ENCODE measurements at places on chromosomes 3 and 15.

- H3K36me3 ChIP-seq = no peaks in the 10 kb centered on the region
- peaks cover 14% of the 10 kb centered on the region for H3K4me1 ChIP-seq
- H3K27ac ChIP-seq = no peak overlapping the region
- H3K4me3 ChIP-seq = no peak overlapping the region
- no peaks in the 10 kb centered on the region for H3K27me3 ChIP-seq
- no peak for DNase-seq
These were observed 2.1 kb downstream of the SLC41A3 start for GRCh38 chr3:126081618-126082361.

- no peak overlapping the region for H3K4me3 ChIP-seq
- no peak overlapping the region for H3K27ac ChIP-seq
- DNase-seq = no peak
- H3K27me3 ChIP-seq = peaks cover 5% of the 10 kb centered on the region
These were observed 52.8 kb upstream of the SLC9A9 start for GRCh38 chr3:143901105-143901504.

DNA sequence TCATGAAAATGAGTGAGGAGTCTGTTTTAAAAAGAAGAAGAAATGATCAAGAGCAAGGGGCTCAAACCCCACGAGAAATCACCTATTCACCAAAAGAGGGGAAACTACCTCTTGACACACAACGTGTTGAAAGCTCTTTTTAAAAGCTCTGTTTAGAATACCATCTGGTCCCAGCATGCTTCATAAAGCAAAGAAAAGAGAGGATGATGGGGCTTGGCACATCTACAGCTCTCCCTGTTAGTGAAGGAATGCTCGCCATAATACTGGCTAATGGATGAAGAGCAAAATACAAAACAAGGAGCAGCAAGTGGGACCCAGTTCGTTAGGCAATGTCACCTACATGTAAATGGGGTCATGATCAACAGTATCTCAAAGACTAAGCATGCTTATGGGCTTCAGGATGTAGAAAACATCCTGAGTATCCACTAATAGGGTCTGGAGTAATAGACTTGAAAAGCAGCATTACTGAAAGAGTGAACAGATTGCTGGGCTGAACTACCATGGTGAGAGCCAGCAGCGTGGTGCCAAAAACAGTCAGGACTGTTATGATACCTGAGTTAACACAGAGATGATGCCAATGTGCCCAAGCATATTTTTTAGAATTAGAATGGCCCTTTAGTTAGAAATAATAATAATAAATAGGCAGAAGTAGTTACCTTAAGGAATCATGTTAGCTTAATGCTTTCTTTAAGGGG is 159.7 kb upstream of the POU1F1 start:
- no peak overlapping the region for H3K4me3 ChIP-seq
- H3K27me3 ChIP-seq = no peaks in the 10 kb centered on the region
- H3K36me3 ChIP-seq = no peaks in the 10 kb centered on the region
- no peak overlapping the region for H3K27ac ChIP-seq

DNA sequence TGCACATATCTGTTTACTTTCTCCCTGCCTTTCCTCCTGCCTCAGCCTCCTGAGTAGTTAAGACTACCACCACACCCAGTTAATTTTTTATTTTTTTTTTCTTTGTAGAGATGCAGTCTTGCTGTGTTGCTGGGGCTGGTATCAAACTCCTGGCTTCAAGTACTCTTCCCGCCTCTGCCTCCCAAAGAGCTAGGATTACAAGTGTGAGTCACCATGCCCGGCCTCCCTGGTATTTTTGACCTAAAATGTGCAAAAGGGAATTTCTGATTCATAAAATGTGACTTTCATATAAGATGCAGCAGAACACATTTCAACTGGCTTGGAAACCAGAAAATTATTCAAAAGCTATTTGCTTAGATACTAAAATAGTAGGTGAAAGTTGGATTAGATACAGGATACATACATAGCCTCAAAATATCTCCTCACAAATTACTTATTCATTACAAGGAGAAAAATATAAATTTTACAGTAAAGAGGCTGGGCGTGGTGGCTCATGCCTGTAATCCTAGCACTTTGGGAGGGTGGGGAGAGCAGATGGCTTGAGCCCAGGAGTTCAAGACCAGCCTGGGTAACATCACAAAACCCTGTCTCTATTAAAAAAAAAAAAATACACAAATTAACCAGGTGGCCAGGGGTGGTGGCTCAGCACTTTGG is 32.0 kb downstream of the MAP4 start:
- DNase-seq = no peak
- H3K4me3 ChIP-seq = no peak overlapping the region
- peaks cover 3% of the 10 kb centered on the region for H3K36me3 ChIP-seq
- H3K27ac ChIP-seq = no peak overlapping the region
- H3K4me1 ChIP-seq = peaks cover 4% of the 10 kb centered on the region

DNA sequence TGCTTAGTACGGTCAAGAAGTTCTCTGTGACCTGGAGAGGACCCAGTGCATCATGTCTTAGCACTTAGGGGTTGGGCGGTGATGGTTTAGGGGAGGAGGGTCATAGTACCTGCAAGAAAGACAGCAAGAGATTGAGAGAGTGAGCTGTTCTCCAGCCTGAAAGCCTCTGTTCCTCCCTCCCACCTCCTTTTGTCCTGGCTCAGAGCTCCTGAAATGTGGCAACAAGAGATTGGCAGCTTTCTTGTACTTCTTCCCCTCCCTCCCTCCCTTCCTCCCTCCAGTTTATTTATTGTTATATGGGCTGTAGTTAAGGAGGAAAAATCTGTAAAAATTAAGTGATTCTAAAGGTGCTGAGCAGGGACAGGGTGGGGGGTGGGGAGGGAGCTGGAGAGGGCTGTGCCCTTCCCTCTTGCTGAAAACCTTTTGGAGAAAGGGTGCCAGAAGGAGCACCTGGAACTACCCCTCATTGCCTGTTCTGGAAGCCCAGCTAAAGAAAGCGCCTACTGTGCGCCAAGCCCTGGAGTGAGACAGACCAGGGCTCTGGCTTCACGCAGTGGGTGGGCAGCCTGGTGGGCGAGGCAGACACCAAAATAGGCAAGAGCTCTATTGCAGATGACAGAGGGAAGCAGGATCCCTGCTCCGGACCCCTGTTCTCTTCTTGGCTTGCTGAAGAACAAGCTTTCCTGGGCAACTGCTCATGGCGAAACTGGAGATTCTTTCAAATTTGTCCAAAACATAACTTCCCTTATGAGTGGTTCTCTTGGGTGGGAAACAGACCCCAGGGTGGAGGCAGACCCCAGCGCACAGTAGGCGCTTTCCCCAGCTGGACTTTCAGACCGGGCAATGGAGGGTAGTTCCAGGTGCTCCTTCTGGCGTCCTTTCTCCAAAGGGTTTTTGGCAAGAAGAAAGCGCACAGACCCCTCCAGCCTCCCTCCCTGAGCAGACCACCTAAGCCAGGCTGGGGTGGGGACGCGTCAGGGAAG is 35.6 kb downstream of the LINGO1 start:
- H3K36me3 ChIP-seq = no peaks in the 10 kb centered on the region
- DNase-seq = no peak
- no peaks in the 10 kb centered on the region for H3K4me1 ChIP-seq
- H3K27ac ChIP-seq = no peak overlapping the region
- no peaks in the 10 kb centered on the region for H3K27me3 ChIP-seq

GRCh38 chr3:64619216-64619615 is 68.6 kb downstream of the ADAMTS9 start:
- H3K27me3 ChIP-seq = no peaks in the 10 kb centered on the region
- no peaks in the 10 kb centered on the region for H3K36me3 ChIP-seq
- H3K27ac ChIP-seq = no peak overlapping the region
- no peak for DNase-seq
- no peaks in the 10 kb centered on the region for H3K4me1 ChIP-seq

- peak overlapping the region; percentile 86 for H3K27ac ChIP-seq
- DNase-seq = no peak
- H3K36me3 ChIP-seq = peaks cover 22% of the 10 kb centered on the region
- peak overlapping the region; percentile 61 for H3K4me3 ChIP-seq
These were observed 52.4 kb downstream of the TBL1XR1 start for GRCh38 chr3:177144922-177145321.

DNA sequence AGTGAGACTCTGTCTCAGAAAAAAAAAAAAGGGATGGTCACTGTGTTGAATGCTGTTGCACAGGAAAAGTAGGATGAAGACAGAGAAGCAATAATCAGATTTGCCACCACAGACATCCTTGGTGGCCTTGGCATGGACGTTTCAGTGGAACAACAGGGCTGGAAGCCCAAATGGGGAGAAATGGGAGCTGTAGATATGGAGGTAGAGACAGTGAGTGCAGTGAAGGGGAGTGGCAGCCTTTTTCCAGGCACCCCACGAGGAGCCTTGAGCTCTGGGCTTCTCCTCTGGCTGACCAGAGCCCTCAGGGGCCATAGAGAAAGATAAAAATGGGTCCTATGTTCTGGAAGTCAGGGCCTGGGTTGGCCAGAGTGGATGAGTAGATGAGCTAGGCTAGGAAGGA is 12.3 kb upstream of the DOCK3 start:
- H3K27me3 ChIP-seq = no peaks in the 10 kb centered on the region
- DNase-seq = no peak
- no peaks in the 10 kb centered on the region for H3K36me3 ChIP-seq
- H3K27ac ChIP-seq = no peak overlapping the region
- peaks cover 19% of the 10 kb centered on the region for H3K4me1 ChIP-seq

GRCh38 chr15:74432968-74433591 is 678 bp downstream of the SEMA7A start:
- DNase-seq = no peak
- H3K36me3 ChIP-seq = peaks cover 28% of the 10 kb centered on the region
- H3K4me3 ChIP-seq = peak overlapping the region; percentile 91
- H3K27me3 ChIP-seq = no peaks in the 10 kb centered on the region
- H3K27ac ChIP-seq = no peak overlapping the region
- H3K4me1 ChIP-seq = peaks cover 66% of the 10 kb centered on the region

GRCh38 chr3:138818185-138818860 is 16.4 kb downstream of the PIK3CB start:
- peaks cover 13% of the 10 kb centered on the region for H3K36me3 ChIP-seq
- H3K4me1 ChIP-seq = peaks cover 18% of the 10 kb centered on the region
- no peak overlapping the region for H3K4me3 ChIP-seq
- H3K27ac ChIP-seq = no peak overlapping the region

DNA sequence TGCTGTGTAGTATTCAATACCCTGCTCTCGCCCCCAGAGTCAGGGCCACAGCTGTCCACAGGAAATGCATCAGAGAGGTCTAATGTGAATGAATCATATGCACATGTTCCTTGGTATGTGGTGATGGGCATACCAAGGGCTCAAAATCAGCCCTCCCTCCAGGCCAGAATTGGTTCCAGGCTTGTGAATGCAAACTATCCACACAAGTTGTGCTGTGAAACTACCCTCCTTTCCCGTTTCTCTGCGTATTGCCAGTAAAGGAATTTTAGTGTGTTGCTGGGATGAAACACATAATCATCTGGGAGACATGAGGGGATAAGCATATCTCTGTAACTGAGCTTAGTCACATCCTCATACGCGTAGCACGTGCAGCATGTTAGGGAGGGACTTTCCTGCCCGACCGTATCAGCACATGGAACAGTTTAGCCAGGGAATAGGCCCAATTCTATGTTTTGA is 9.2 kb upstream of the MME start:
- no peak overlapping the region for H3K4me3 ChIP-seq
- no peak overlapping the region for H3K27ac ChIP-seq
- no peaks in the 10 kb centered on the region for H3K36me3 ChIP-seq
- no peaks in the 10 kb centered on the region for H3K27me3 ChIP-seq
- no peaks in the 10 kb centered on the region for H3K4me1 ChIP-seq

GRCh38 chr15:85318048-85318731 is 62.2 kb upstream of the AKAP13 start:
- H3K4me1 ChIP-seq = peaks cover 66% of the 10 kb centered on the region
- H3K4me3 ChIP-seq = peak overlapping the region; percentile 41
- peak; percentile 55 for DNase-seq
- peaks cover 17% of the 10 kb centered on the region for H3K36me3 ChIP-seq
- H3K27me3 ChIP-seq = no peaks in the 10 kb centered on the region

- no peaks in the 10 kb centered on the region for H3K36me3 ChIP-seq
- DNase-seq = no peak
- H3K27ac ChIP-seq = no peak overlapping the region
- H3K27me3 ChIP-seq = no peaks in the 10 kb centered on the region
- H3K4me3 ChIP-seq = no peak overlapping the region
These were observed 35.9 kb upstream of the GOLGA6L9 start for GRCh38 chr15:82393671-82394070.

GRCh38 chr3:113698956-113699355 is 2.5 kb upstream of the USF3 start:
- no peaks in the 10 kb centered on the region for H3K27me3 ChIP-seq
- H3K4me3 ChIP-seq = peak overlapping the region; percentile 78
- DNase-seq = no peak
- H3K27ac ChIP-seq = no peak overlapping the region
- peaks cover 13% of the 10 kb centered on the region for H3K4me1 ChIP-seq
- H3K36me3 ChIP-seq = peaks cover 2% of the 10 kb centered on the region

DNA sequence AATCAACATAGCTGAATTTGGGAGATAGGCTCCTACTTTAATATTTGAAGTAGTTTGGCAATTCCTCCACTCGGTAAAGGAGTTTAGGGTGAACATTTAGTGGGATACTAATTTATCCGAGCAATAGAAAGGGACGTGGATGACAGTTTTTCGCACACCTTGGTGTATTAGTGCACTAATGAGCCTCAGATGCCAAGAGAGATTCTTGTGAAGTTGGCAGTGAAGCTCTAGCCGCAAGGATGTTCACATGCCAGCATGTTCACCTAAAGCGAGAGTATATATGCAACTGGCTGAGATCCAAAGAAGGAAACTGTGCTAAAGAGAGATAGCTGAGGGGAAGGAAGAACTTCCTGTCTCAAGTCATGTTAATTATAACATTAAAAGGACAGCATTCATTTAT is 58.5 kb downstream of the TGFBR2 start:
- no peak for DNase-seq
- no peaks in the 10 kb centered on the region for H3K27me3 ChIP-seq
- H3K4me1 ChIP-seq = peaks cover 83% of the 10 kb centered on the region
- H3K4me3 ChIP-seq = peak overlapping the region; percentile 40

GRCh38 chr3:86239946-86240345 is 751.0 kb downstream of the VGLL3 start:
- no peaks in the 10 kb centered on the region for H3K36me3 ChIP-seq
- no peak overlapping the region for H3K4me3 ChIP-seq
- H3K27me3 ChIP-seq = no peaks in the 10 kb centered on the region
- no peaks in the 10 kb centered on the region for H3K4me1 ChIP-seq
- DNase-seq = no peak

DNA sequence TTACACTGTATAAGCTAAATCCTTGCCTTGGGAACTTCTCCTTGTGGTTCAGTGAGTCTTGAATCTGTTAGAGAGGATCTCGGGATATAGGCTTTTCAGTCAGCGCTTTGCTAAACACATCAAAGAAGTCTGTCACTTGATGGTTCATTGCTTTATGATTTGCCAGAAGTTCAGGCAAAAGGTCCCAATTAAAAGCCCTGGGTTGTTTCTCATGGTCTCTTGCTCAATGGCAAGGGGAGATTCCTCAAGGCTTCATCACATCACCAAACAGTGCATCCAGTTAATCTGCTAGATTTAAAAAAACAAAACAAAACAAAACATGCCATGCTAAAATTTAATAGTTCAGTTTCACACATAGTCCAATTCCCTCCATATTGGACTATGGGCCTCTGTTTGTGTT is 114.8 kb downstream of the FILIP1L start:
- peaks cover 30% of the 10 kb centered on the region for H3K36me3 ChIP-seq
- no peak overlapping the region for H3K27ac ChIP-seq
- no peaks in the 10 kb centered on the region for H3K27me3 ChIP-seq
- peaks cover 21% of the 10 kb centered on the region for H3K4me1 ChIP-seq
- DNase-seq = no peak

- H3K4me3 ChIP-seq = no peak overlapping the region
- H3K4me1 ChIP-seq = no peaks in the 10 kb centered on the region
- H3K27me3 ChIP-seq = peaks cover 7% of the 10 kb centered on the region
- no peak overlapping the region for H3K27ac ChIP-seq
- H3K36me3 ChIP-seq = no peaks in the 10 kb centered on the region
These were observed 17.9 kb downstream of the ALDH1A3 start for GRCh38 chr15:100897221-100898151.

GRCh38 chr15:70358011-70358819 is 260.5 kb upstream of the TLE3 start:
- H3K36me3 ChIP-seq = no peaks in the 10 kb centered on the region
- H3K4me3 ChIP-seq = no peak overlapping the region
- H3K4me1 ChIP-seq = no peaks in the 10 kb centered on the region

Data from activated T-helper 2 cell treated with anti-CD3 and anti-CD28 coated beads, Interferon-gamma antibody, Interleukin-2, Interleukin-4, amounts not matched to agents 10 μg/mL and 5 μg/mL and 100 μg/mL, durations not matched to agents 14 hours and 24 hours and 36 hours (primary cell).